Activated CD4-positive, alpha-beta memory T cell treated with anti-CD3 and anti-CD28 coated beads for 36 hours (primary cell): ENCODE measurements at places on chromosomes 5 and 9. TPM values are rescaled to one million over a fixed set of nuclear protein-coding genes. Genes with fewer than 3 reads are reported as not detected.

The RANBP17 gene
- not detected for total RNA-seq

The SLC27A6 gene
- not detected for total RNA-seq

The FOXD1 gene
- total RNA-seq, result 0.38 TPM

The IL3 gene
- total RNA-seq, result 23.3 TPM

The GDA gene
- not detected for total RNA-seq

The FOXD4 gene
- total RNA-seq, result not detected

The AMBP gene
- total RNA-seq, result not detected

The ADAMTS6 gene
- 0.44 TPM for total RNA-seq

The LRRTM2 gene
- total RNA-seq, result 0.07 TPM

The TSSK1B gene
- total RNA-seq, result not detected

The ZBTB26 gene
- total RNA-seq, result 6.4 TPM

The GARIN3 gene
- 1.4 TPM for total RNA-seq

The MZB1 gene
- 24.0 TPM for total RNA-seq

The APC gene
- 17.3 TPM for total RNA-seq

The PDZD2 gene
- total RNA-seq, result not detected

The PCDHB7 gene
- total RNA-seq, result not detected

The AGXT2 gene
- not detected for total RNA-seq

The GGTA1 gene
- not detected for total RNA-seq

The NEUROG1 gene
- not detected for total RNA-seq

The TAF11L10 gene
- total RNA-seq, result not detected

The GCNT1 gene
- 6.7 TPM for total RNA-seq

The TRIP13 gene
- total RNA-seq, result 33.9 TPM

The ENTPD2 gene
- not detected for total RNA-seq

The LRRC19 gene
- not detected for total RNA-seq

The INSL4 gene
- total RNA-seq, result not detected

The IL17B gene
- not detected for total RNA-seq

The LOX gene
- total RNA-seq, result not detected

The SPATA31A3 gene
- not detected for total RNA-seq

The SV2C gene
- 0.10 TPM for total RNA-seq

The PRSS3 gene
- total RNA-seq, result not detected

The ZNF883 gene
- 0.29 TPM for total RNA-seq

The SPATA31D4 gene
- total RNA-seq, result not detected

The RANBP3L gene
- total RNA-seq, result not detected

The PTGDS gene
- not detected for total RNA-seq

The SPINK4 gene
- not detected for total RNA-seq

The ACOT12 gene
- total RNA-seq, result not detected

The DNAJA1 gene
- 184 TPM for total RNA-seq

The GLRA1 gene
- total RNA-seq, result not detected

The CER1 gene
- total RNA-seq, result not detected

The CAMK2A gene
- total RNA-seq, result not detected

The ABO gene
- total RNA-seq, result not detected

The SLC6A7 gene
- total RNA-seq, result not detected

The PTGR1 gene
- total RNA-seq, result 4.7 TPM

The F12 gene
- total RNA-seq, result 5.9 TPM

The ACTBL2 gene
- total RNA-seq, result not detected

The CHSY3 gene
- total RNA-seq, result not detected

The STK32A gene
- not detected for total RNA-seq

The MAP1B gene
- total RNA-seq, result 0.78 TPM

The HNRNPH1 gene
- total RNA-seq, result 604 TPM

The HAVCR2 gene
- total RNA-seq, result 24.3 TPM

The COL5A1 gene
- total RNA-seq, result 0.12 TPM

The GMCL2 gene
- total RNA-seq, result not detected

The RALGPS1 gene
- total RNA-seq, result 3.1 TPM

The LCN15 gene
- not detected for total RNA-seq

The FOXE1 gene
- total RNA-seq, result not detected

The PCDHB4 gene
- total RNA-seq, result not detected
